ENCODE measurements at places on chromosomes 13 and 19.

DNA sequence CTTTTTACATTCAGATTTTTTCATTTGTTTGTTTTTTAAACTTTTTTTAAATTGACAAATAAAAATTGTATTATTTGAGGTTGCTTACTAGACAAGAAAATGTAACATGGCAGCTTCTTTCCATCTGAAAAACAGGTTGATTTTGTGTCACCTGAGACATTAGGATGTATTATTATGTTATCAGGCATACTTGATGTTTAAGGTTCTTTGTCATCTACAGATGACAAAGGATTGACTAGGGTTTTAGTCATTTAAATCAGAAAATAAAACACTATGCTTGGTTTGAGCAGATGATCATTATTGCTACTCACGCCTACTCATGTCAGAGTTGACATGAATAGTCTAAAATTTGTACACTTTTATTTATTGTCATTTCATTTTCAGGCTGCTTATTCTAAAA lies 1494.5 kb downstream of the SLITRK5 start:
- DNase-seq: no peak

DNA sequence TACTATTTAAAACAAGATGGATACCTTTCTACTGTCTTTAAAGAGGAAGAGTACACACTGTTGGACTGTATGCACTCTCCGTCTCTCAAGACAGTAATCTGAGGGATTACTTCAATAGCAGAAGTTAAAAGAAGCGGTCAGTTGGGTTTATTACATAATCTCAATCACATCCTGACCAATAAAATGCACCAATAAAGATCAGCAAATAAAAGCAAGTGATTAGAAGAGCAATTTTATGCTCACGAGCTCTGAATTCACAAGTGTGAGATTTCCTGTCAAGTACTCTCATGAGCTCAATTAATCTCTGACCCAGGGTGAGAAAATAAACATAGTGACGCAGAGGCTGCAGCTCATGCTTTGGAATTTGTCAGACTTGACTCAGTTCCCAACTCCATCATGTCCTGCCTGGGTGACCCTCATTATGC lies 12.2 kb downstream of the ABCC4 start:
- no peak for DNase-seq

DNA sequence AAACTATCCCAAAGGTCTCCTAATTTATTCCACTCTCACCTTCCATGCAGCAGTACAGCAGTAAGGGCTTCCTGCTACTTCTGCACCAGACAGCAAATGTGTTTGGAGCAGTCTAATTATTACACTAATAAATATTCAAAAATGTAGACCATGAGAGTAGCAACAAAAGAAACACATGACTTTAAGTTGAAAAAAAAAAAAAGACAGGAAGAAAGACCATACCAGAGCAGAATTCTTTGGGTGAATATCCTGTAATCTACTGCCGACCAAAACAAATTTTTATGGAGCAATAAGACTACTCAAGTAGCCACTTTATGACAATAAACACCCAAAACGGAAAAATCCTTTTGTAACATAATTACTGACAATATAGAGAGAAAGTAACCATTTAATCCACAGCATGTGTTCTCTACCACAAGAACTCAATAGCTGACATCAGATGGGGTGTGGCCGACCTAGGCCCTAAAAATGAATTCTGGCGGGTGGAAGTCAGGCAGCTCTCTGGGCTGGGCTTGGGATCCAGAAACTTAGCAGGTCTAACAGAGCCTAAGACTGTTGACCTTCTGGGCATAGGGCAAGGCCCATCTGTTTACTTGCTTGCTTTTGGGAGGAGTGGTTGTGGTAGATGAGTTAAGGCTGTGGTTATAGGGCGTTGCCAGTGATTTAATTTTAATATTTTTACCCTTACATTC lies 4.6 kb downstream of the KLF12 start:
- no peak for DNase-seq

DNA sequence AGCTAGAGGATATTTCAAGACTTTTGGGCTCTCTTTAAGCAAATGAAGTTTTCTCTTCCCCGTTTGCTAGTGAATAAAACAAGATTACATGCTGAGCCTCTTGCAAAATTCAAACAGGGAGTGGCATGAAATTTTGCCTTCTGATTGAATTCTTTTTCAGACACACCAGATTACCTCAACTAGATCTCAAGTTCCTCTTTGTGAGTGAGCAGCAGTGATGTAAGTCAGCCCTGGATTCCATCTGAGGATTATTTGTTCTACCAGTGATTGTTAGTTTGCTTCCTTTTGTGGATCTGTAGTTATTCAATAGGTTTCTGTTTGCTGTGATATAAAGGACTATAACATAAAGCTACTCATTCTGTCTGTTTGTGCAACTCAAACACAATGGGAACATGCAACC lies 407.7 kb downstream of the LMO7 start:
- no peak for DNase-seq

GRCh38 chr19:55253842-55254624 lies 4.8 kb downstream of the PPP6R1 start:
- DNase-seq: no peak

GRCh38 chr19:47370045-47370611 lies 21.0 kb downstream of the DHX34 start:
- DNase-seq: no peak

GRCh38 chr13:78319101-78319627 lies 284.2 kb downstream of the POU4F1 start:
- no peak for DNase-seq

DNA sequence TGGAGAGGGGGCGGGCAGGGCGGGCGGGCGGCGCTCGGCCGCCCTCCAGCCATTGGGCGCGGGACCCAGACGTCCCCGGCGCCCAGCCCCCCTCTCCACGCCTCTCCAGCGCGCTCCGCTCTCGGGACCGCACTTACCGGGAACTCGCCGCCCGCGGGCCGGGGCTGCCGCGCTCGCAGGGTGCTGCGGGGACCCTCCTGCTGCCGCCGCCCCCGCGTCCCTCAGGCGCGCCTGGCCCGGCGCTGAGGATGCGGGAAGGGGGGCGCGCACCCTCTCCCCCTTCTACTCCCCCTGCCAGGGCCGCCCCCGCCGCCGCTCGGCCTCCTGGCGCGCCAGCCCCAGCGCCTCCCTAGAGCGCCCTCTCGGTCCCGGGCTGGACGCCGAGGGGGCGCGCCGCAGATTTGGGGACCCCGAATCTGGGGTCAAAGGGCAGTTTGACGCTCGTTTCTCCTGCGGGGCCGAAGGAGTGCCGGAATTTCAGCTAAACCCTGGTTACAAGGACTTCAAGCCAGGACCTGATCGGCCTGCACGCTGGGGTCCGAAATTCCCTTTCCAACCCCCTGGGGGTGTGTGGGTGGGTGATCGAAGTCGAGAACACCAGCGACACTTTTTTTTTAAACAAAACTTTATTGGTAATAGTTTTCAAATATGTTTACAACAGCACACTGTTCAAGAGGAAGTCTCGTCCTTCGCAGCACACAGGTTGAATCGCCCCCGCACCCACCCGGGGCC lies 696 bp upstream of the SAMD1 start:
- peak; percentile 66 for DNase-seq

DNA sequence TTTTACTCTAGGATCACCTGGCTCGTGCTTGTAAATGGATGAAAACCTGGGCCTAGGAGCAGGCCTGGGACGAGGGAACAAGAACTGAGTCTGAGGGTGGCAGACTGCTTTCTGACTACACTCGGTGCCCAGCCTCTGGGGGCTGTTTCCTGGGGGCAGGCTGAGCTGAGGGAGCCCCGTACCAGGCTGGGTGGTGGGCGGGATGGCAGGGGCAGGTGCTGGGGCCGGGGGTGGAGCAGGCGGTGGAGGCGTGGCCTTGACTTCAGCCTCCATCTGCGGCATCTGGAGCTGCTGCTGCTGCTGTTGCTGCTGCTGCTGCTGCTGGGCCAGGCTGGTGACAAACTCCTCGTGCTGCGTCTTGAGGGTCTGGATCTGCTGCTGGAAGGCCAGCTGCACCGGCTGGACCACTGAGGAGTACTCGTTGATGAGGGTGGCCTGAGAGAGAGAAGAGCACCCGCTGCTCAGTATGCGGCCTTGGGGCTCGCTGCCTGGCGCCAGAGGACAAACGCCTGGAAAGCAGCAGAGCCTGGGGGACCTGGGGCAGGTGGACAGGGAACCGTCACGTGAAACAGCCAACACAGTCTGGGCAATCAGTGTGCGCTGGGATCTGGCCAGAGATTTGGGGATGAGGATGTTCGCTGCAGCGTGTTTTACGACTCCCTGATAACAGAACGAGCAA lies 12.6 kb downstream of the CHERP start:
- no peak for DNase-seq

DNA sequence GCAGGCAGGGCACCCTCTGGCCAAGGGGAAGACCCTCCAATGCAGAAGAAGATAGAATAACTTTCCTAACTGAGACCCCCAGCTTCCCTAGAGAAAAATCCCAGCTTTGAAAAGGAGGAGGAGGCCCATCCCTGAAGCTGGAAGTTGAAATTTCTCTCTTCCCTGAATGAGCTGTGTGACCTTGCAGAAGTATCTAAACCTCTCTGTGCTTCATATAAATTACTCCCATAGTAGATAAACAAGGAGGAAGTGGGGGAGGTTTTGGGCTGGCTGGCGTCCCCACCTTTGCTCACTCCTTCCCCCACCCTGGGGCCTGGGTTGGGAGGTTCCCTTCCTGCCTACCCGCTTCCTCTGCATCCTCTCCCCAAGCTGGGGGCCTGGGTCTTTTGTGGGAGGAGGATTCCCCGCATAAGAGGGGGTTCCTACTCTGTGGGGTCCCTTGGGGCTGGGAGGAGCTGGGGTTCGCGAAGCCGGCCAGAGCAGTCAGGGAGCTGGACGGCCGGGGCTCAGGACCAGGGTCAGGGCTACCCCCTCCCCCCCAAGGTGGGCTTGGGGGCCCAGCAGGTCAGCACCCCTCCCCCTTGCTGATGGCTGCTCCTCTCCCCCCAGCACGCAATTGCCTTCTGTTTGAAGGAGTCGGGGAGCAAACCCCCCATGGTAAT lies 11.7 kb downstream of the CAMSAP3 start:
- DNase-seq: no peak

- no peak for DNase-seq
Measured at GRCh38 chr13:112721198-112722104, 31.6 kb downstream of the ATP11A start.

GRCh38 chr13:86737334-86737932 lies 933.7 kb upstream of the SLITRK5 start:
- no peak for DNase-seq

GRCh38 chr19:46492841-46493235 lies 2.8 kb downstream of the PNMA8B start:
- DNase-seq: no peak

GRCh38 chr13:111022241-111022640 lies 92.9 kb upstream of the ARHGEF7 start:
- no peak for DNase-seq

DNA sequence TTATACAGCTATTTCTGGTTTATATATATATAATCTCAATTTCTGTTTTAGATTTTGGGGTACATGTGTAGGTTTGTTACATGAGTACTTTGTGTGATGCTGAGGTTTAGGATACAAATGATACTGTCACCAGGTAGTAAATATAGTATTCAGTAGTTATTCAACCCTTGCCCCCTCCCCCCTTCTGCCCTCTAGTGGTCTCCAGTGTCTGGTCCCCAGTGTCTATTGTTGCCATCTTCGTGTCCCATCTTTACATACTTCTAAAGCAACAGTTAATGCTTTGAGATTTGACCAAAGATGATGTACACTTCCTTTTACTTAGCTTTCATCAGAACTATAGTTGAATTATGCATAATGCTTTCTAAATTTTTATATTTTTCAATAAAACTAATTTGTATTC lies 1623.4 kb upstream of the PRR20A start:
- DNase-seq: no peak

- no peak for DNase-seq
Measured at GRCh38 chr13:37686501-37686900, 87.9 kb upstream of the POSTN start.

DNA sequence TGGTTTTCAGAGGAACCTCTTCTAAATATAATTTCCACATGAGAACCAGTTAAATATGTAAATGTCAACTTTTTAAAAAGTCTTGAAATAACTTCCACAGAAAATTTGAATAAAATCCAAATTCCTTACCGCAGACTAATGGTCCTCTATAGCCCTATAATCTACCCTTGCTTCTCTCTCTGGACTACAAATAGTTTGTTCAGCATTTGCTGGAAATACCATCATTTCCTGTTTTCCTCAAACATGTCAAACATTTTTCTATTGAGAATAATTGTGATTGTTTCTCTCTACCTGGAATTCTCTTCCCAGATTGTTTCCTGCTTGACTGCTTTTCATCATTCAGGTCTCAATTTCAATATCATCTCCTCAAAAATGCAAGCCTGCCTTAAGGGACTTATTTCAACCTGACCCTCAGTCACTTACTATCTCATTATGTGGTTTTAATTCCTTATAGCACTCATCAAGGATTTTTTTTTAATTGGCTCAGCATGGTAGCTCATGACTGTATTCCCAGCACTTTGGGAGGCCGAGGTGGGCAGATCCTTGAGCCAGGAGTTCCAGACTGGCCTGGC lies 898.9 kb upstream of the MIR17HG start:
- no peak for DNase-seq

DNA sequence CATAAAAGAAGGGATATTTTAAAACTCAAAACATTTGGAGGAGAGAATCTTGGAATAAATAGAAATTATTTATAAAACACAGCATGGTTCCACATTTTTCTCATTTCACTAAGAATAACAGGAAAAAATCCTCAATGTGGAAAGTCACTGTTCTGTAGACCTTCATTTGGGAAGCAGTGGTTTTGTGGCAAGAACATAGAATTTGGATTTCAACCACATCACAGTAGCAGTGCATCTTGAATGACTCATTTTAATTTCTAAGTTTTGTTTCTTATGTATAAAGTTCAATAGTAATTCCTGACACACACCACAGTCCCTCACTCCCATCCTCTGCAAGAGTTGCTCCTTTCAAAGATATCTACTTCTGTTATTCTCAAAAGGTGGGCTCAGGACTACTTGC lies 264.0 kb downstream of the ENOX1 start:
- DNase-seq: no peak

DNA sequence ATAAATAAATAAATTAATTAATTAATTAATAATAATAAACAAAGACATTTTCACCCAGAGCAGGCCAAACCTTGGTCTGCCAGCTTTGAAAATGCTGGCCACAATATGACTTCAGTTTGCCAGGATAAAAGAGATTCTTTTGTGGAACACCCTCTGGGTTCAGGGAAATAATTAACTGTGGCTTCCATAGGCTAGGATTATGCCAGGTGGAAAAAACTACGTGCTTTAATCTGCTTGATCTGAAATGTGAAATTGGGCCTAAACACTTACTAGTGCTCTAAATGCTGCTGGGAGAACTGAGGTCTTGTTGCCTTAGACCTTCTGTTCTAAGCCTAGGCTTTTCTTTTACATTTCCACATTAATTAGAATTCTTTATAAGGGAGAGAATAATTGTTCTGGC lies 650.0 kb downstream of the DIAPH3 start:
- no peak for DNase-seq

- DNase-seq: no peak
Measured at GRCh38 chr13:49740870-49741269, 49.6 kb upstream of the EBPL start.

All from NCI-H446 (cell line).